ENCODE measurements at places on chromosomes 4 and X.

DNA sequence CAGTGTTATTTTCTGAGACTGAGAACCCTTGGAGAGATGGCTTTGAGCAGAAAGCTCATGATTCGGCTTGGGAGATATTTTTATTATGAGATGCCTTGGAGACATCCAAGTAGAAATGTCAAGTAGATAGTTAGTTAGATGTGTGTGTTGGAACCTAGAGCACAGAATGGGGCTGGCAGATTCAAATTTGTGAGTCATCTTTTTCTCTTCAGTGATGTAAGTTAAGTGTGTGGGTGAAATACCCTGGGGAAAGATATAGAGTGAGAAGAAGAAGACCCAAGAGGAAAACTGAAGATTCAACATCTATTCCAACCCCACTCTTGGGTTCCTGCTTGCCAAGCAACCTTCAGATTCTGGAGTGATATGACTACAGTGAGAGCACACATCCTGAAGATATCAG is 580.8 kb upstream of the AMOT start:
- no peak for DNase-seq

DNA sequence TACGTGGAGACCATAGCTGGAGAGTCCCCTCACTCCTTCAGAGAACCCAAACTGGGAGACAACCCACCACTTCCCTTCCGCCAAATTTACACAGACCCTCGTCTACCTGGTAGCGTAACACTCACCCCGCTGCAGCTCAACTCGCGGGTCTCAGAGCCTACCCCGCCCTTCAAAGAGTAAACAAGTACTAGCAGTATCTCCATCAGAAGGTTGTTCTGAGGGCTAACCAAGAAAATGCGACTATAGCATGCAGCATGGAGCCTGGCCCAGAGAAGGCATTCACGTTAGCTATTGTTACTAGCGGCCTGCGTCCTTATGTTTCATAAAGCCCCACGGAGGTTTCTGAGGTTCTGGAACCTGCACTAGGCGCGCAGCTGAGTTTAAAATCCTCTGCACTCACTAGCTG is 531 bp upstream of the MANBA start:
- DNase-seq = no peak

DNA sequence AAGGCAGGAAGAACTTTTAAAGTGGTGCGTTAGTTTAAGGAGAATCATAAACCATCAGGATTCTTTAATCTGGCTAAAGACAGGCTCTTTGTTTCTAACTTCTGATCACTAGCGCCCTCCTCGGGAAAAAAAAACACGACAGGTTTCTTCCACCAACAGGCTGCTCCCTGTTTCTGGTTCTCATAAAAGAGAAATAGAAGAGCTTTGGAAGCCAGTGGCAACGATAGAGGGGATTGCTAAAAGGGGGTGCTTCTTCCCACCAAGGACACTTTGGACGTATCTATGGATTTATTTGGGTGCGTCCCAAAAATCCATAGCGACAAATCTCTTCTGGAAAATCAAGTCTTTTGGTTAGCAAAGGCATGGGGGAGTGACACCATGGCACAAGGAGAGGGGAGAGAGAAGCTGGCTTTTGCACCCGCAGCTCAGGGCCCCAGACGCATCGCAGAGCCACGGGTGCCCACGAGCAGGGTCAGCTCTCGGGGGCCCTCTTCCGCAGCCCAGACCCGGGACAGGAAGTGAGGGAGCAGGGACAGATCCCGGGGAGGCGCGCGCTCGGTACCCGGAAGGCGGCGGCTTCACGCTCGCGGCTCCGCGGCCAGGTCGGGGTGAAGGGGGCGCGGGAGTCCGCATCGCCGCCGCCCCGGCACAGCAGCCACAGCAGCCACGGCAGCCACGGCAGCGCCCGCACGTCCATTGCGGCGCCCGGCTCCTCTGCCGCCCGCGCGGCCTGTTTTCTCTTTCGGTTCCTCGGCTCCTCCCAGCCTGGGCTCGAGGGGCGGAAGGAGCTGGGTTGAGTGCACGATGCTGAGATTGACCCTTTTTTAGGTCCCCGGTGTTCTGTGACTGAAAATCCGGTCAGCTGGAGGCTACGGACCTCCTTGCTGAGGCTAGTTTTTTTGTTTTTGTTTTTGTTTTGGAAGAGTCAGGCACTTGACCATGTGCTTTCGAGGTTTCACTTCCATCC is at the start of gene CTSO:
Gene CTSO (minus strand): TSS at position 716 of the 967 bp plus-strand sequence. CDS start 19 bp downstream, at position 697.
- DNase-seq = no peak

- DNase-seq = no peak
Observed at GRCh38 chr4:160580581-160580980, 1477.7 kb downstream of the RAPGEF2 start.

DNA sequence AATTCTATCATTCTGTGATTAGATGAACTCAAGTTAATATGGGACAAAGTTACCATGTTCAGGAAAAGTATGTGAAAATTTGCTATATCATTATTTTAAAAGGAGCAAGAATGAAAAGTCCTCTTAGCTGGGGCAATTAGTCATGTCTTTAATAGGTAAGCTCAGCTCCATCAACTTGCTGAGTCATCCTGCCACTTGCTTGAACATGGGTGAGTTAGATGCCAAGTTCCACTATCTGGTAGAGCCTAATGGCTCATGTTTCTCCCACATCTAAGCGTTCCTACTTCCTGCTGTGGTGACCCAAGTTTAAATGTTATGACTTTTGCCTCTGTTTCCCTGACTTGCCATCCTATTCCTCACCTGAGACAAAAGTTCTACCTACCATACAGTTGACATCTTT is 276.8 kb downstream of the ZNF674 start:
- no peak for DNase-seq

- no peak for DNase-seq
Observed at GRCh38 chrX:150767045-150767395, 73.8 kb downstream of the MTMR1 start.

DNA sequence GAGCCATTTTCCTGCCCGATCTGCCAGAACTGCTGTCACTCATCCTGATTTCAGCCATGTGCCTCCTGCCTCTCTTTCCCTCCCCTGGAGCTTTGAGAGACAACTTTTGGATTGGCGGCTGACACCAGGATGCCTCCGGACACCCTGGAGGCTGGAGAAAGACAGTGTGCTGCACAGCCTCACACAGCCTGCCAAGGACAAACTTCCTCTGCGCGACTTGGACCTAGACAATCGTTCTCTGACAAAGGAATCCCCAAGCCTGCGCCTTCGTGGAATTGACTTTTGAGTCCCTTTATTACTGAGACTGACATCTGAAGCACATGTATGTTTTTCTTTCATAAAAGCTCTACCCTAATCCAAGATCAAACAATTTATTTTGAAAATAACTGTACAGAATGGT is 10.8 kb upstream of the LDB2 start:
- DNase-seq = no peak

DNA sequence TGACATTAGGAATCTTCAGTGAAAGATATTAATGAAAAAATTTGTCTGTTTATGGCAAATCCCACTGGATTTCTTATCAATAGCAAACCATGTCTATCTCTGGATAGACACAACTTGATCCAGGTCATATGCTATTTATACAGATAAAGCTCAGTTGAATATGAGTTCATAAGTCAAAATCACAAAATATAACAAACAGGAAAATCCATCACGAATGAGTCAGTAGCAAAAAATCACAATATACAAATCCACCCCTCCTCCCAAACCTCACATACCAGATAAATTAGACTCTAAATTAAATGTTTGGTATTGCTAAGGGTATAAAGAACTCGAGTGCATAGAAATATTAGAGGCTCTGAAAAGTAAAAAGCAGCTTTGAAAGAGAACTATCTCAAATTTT is 420.5 kb downstream of the TLL1 start:
- DNase-seq = no peak

- no peak for DNase-seq
Observed at GRCh38 chrX:76971393-76972376, 475.5 kb upstream of the FGF16 start.

GRCh38 chrX:9650091-9650490 is 115.6 kb downstream of the GPR143 start:
- no peak for DNase-seq

DNA sequence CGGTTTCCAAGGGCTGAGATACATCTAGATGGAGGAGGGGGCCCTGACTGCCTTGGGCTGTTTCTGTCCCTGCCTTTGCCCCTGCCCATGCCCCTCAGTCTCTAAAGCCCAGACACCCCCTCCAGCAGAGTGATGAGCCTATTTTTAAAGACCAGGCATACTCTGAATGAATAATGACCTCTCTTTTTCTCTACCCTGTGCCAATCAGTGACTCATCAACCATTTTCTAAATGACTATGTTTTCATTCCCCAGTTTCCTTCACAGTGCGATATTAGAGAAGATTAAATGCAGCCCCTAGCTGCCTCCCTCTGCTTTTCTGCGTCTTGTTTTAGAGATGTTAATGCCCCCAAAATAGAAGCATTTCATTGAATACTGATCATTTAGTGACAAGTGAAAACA is 15.5 kb upstream of the NHS start:
- no peak for DNase-seq

GRCh38 chr4:145498430-145498829 is 16.8 kb downstream of the SMAD1 start:
- DNase-seq = no peak
